NCI-H526 treated with DMSO at 0.1 percent for 48 hours (cell line): ENCODE measurements at places on chromosomes 2 and 18.

DNA sequence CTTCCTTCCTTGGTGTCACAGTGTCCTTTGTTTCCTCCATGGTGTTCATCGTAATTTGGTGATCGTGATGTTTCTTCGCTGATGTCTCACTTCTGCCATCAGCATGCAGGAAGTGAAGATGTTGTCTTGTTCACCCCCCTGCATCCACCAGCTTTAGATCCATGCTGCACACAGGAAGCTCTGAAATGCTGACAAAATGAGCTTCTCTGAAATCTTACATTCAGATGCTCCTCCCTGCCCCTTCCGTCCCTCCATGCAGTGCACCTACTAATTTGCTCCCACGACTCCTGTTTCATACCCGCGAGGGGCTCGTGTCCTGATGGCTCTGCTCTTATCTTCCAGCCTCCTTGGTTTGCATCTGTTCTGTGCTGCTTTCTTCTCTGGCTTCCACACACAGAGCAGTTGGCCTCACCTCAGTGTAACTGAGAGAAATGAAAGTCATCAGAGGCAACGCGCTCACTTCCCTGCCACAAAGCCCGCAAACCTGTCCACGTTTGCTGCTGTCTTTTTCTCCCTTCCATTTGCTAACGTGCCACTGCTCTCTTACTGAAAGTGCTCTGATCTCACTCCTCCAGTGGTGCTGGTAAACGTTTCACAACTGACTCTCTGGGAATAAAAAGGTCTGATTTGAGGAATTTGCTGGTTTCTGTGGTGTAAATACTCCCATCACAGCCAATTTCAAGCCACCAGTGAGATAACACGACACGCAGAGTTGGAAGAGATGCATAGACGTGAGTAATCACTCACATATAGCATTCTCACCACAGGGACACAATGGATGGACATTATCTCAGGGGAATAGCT is 41.0 kb upstream of the MGAT4A start:
- DNase-seq, result no peak

DNA sequence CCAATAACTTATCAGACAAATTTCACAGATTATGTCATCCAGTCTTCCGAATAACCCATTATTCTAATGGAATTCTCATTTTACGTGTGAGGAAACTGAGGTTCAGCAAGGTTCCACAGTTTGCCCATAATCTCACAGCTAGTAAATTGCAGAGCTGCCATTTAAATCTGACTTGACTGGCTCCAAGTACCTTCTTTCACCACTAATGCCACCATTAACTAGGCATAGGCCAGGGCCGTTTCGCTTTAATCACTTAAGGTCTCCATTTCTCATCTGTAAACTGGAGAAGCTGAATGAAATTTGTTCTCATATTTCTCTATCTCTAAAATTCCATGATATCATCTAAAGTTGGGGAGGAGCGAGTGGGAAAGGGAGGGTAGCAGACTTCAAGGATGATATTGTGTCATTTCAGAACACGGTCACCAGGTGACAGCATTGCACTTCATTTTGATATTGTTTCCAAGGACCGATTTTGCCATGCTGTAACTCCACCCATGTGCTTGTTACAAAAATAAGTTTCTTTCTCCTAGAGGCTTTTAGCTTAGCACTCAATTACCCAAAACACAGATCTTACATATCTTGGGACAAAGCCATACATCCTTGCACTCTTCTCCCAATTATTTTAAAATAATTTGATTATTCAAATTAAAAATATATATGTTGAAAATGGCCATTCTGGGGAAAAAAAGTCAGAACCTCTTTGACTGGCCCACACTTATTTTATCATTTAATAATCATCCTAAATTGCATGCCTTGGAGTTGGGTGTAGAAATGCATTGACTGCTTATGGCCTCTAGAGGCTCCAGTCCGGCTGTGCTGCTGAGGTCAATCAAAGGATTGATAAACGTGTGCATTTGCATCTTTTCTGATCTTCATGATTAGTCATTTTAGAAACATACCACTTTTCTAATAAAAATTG is 123.8 kb downstream of the AKAIN1 start:
- peak; percentile 17 for DNase-seq

DNA sequence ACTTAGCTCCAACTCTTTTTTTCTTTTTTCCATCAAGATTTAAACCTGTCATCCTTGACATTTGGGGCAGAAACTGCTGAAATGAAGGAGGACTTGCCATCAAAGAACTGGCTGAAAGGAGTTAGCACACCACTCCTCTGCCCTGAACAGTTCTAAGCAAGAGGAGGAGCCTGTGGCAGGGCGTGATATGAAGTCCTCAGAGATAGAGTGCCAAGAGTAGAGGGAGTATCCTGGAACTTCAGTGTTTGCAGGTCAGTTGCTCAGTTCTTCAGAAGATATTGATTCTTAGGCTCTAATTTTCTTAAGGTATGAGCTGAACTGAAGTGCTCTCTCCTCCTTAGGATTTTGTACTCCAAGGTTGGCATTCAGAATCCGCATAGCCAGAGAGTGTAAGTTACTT is 15.2 kb downstream of the NABP1 start:
- no peak for DNase-seq

DNA sequence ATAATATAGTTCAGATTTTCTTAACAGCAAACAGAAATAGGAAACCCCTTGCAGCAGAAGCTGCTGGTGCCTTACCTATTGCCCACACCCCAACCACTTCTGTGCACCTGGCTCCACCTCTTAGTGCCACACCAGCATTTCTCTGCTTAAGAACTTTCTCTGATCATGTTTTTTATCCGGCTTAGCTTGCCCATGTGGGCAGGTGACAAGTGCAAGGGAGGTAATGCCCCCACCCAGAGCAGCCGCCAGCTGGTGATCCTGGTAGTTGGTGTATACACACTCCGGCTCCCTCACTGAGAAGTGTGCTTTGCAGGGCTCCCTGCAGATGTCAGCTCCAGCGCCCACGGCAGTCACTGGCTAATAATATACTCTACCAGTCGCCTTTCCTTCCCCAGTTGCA is 126.3 kb downstream of the ALPK2 start:
- DNase-seq, result no peak

- no peak for DNase-seq
Observed at GRCh38 chr2:27954221-27954673, 63.7 kb downstream of the BABAM2 start.

DNA sequence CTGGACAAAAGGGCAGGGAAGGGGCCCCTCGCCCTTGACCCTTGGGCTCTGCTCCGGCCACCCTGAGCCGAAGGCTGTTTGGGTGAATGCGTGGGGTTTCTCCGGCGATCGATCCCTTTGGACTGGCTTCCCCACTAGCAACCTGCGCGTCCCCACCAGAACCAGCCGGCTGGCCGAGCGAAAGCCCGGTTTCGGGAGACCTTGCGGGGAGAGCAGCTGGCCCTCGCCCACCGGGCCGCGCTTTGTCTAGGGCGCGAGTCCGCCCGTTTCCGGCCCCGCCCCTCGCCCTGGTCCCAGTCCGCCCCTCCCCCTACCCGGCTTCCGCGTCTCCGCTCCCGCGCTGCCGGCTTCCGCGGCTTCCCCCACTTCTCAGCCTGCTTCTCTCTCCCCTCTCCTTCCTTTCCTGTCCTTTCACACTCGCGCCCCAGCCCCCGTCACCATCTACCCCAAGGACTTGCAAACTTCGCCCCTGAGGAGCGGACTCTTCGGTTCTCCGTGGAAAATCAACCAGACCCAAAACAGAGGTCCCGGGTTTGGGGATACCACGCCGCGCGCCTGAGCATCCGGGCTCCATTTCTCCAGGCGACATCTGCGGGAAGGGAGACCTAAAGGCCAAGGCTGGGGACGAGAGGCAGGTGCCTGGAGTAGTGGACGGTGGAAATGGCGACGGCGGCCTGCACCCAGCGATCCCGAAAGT is 48.0 kb upstream of the ATP6V1B1 start:
- no peak for DNase-seq

GRCh38 chr2:53257287-53257686 is 510.3 kb upstream of the CHAC2 start:
- no peak for DNase-seq

DNA sequence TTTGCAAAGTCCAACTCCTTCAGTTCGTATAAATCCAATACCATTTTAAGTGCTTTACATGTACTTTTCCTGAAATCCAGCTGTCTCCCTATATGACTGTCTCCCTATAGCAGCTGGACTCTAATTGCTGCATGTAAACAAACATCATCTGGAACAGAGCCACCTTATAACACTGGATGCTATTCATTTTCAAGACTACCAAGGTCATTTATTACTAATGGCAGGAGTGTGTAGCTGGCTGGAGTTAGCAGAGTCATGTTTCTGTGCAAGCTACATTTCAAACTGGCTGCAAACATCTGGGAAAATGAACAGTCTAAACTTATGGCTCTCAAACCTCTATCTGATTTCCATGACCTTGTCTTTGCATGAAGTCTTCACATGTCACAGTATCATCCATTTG is 575.2 kb downstream of the PIK3C3 start:
- DNase-seq, result no peak

GRCh38 chr2:2095360-2096093 is 235.5 kb downstream of the MYT1L start:
- DNase-seq, result no peak

- DNase-seq, result no peak
Observed at GRCh38 chr2:44944952-44945612, 3.6 kb downstream of the SIX3 start.

- no peak for DNase-seq
Observed at GRCh38 chr18:56982766-56983165, 164.1 kb upstream of the BOD1L2 start.

- DNase-seq, result no peak
Observed at GRCh38 chr2:191676790-191677645, 918 bp upstream of the NABP1 start.

GRCh38 chr2:234535464-234535863 is 38.6 kb upstream of the ARL4C start:
- peak; percentile 58 for DNase-seq

DNA sequence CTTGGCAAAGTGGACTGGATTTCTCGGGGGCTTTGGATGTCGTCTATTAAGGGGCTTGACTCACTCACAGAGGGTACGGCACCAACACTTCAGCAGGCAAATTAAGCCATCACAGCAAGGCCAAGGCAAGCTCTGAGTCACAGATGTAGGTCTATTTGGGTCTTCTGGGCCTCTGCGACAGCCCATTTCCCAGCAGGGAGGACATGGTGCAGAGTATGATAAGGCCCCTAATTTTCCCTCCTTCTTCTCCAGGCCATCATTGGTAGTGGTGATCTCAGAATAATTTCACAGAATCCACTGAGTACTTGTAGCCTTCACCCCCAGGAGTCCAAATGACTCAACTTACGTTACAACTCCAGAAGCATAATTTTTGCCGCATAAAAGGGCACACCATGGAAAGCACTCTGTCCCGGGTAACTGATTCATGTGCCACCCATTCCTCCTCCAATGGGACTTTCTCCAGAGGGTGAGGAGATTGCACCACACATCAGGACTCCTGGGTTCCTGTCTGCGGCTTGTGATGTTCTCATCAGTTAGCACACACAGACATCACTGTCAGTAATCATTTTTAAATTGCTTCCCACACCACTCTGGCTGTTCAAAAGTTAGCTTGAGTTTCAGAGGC is 164.9 kb downstream of the TXNL1 start:
- no peak for DNase-seq

DNA sequence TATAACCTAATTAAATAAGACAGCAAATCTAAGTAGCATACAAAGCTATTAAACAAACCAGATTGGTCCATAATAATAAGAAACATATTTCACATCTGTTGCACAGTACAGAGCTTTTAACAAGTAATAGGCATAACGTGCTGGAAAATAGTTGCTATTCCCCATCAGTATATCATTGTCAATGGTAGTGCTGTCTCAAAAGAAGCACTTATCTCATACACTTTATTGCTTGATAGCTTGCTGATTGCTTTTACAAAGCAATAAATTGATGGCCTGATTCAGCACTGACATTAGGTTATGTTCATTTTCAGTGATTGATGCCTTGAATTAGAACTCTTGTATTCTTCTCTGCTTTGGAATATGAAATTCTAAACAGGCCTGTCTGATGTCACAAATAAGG is 641.7 kb downstream of the CBLN2 start:
- DNase-seq, result no peak

GRCh38 chr2:123717636-123718334 is 307.3 kb upstream of the CNTNAP5 start:
- no peak for DNase-seq

GRCh38 chr2:71277536-71278103 is 50.7 kb upstream of the PAIP2B start:
- peak; percentile 31 for DNase-seq
